ENCODE measurements at places on chromosomes 11 and 22. TPM values are rescaled to one million over a fixed set of nuclear protein-coding genes. Genes with fewer than 3 reads are reported as not detected.
A peak's percentile ranks its signal among the peaks of the same experiment; 100 is the strongest.

E2F8 gene
- total RNA-seq, result 26.8 TPM

GPHA2 gene
- total RNA-seq, result not detected

GRCh38 chr11:12389676-12390657 lies 12.6 kb downstream of the PARVA start:
- no peak for DNase-seq

- DNase-seq, result peak; percentile 25
Measured at GRCh38 chr22:17368554-17369438, 464 bp upstream of the CECR2 start.

DNA sequence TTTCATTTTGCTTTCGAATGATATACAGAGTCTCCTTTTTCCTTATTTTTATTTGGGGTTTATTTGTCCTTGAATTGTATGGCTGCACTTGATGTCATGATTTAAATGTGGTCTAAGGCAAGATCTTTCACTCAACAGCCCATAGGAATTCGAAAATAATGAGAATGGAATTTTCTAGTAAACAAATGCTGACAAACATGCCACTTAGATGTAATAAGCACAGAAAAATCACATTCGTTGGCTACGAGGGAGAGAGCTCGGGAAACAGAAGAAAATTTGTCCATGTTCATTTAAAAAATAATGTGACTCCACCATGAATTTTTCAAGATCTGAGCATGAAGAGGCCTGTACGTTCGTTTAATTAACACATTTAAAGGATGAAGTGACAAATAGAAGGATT lies 73.0 kb downstream of the BLID start:
- DNase-seq, result no peak

DNA sequence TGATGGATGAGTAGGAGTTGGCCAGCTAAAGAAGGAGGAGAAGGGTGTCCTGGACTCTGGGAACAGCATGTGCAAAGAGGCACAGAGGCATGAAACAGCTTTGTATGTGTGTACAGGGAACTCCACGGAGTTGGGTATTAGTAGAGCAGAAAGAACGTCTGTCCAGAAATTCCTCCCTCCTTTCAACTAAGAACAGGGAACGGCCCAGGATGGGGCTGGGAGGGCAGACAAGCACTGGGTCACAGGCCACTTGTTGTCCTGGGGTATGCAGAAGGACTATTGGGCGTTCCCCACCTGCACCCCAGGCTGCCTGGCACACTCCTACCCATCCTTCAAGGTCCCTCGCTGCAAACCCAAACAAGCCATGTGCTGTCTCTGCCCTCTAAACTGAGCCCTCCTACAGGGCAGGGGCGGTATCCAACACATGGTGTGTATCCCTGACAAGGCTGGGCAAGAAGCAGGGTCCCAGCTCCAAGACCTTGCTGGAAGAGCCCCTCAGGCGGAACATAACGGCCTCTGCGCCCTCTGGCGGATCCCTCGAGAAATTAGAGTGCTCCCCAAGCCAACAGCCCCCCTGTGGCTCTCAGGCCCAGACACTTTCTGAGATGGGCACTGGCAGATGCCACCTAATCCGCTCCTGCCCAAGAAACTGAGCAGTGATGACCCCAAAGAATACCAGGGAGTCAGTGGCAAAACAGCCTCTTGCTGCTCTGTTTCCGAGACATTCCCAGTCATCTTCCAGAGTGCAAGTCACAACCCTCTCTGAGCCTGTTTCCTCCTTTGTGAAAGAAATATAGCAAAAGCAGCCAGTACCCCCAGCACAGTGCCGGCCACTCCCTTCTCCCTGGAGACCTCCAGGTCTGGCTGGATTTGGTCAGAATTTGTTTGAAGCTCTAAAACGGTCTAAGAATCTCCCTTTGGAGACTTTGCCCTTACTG lies 1.6 kb upstream of the ELFN2 start:
- DNase-seq, result peak; percentile 45

GRCh38 chr11:45665206-45665932 lies at the start of gene CHST1:
Gene CHST1 (minus strand): TSS chr11:45665622. CDS start chr11:45650923, 14,699 bp downstream.
- DNase-seq, result peak; percentile 27

GRCh38 chr22:27978802-27979201 lies 59.7 kb upstream of the PITPNB start:
- DNase-seq, result no peak

- DNase-seq, result no peak
Measured at GRCh38 chr22:35148866-35149548, 83.0 kb downstream of the ISX start.

DNA sequence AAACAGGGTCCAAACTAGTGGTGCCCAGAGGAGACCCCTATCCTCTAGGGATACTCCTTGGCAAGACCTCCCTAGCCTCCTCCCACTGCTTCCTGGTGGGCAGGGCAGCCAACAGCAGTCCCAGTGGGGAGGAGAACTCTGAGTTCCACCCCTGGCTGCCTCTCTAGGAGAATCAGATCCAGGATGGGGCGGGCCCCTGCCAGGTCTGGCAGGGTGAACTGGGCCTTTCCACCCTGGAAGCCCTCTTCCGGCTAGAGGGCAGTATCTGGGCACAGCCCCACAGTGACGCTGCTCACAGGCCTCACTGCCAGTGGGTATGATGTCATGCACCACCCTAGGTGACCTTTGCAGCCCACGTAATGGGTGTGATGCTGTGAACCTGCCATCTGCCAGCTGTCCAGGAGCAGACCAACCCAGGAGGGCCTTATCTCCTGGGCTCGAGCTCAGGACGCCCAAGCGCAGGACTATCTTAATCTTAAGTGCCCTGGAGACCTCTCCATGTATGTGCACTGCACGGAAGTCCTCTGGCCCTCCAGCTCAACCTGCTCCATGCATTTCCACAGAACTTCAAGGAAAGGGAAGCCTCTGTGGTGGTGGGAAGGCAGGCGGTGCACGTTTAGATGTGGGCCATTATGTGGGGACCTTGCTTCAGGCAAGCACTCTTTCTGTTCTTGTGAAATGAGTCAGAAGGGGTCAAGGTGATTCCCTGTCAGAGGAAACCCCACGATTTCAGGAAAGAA lies 31.8 kb upstream of the FCHSD2 start:
- DNase-seq, result no peak

GRCh38 chr11:60332846-60333245 lies 5.8 kb downstream of the MS4A6E start:
- no peak for DNase-seq

CSRP3 gene
- not detected for total RNA-seq

HEPN1 gene
- not detected for total RNA-seq

- DNase-seq, result no peak
Measured at GRCh38 chr11:110478410-110478809, 48.7 kb downstream of the FDX1 start.

DNA sequence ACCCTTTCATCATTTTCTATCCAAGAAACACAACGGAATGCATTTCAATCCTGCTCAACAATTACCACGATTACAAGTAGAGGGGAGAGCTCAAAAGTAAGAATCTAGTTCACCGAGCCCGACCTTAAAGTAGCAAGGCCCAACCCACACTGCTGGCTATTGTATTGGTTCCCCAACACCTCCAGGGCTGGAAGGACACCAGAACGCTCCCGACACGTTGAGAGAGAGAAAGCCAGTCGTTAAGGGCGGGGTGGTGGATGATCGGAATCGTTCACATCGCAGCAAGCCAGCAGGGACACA lies 690 bp downstream of the CKAP5 start:
- DNase-seq, result peak; percentile 63

- DNase-seq, result peak; percentile 75
Measured at GRCh38 chr11:10927538-10927937, 69.7 kb upstream of the ZBED5 start.

DNA sequence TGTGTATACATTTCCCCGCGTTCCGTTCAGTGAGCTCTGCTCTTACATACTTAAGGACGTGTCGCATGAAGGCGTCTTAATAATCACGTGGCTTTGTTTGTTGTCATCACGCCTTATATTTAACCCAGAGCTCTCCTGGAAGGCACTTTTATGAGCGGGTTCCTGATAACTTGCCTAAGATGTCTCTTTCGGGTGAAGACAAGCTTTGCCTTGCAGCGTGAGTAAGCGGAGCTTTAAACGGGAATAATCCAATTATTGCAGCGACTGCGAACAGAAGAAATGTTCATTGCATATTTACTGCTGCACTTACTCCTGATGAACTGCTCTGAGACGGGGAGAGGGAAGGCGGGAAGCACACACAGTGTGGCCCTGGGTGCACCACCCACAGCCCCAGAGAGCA lies 1128.2 kb downstream of the BRD1 start:
- DNase-seq, result no peak

SMTNL1 gene
- total RNA-seq, result not detected

- DNase-seq, result peak; percentile 77
Measured at GRCh38 chr11:64316672-64317324, 561 bp downstream of the TRMT112 start.

DNA sequence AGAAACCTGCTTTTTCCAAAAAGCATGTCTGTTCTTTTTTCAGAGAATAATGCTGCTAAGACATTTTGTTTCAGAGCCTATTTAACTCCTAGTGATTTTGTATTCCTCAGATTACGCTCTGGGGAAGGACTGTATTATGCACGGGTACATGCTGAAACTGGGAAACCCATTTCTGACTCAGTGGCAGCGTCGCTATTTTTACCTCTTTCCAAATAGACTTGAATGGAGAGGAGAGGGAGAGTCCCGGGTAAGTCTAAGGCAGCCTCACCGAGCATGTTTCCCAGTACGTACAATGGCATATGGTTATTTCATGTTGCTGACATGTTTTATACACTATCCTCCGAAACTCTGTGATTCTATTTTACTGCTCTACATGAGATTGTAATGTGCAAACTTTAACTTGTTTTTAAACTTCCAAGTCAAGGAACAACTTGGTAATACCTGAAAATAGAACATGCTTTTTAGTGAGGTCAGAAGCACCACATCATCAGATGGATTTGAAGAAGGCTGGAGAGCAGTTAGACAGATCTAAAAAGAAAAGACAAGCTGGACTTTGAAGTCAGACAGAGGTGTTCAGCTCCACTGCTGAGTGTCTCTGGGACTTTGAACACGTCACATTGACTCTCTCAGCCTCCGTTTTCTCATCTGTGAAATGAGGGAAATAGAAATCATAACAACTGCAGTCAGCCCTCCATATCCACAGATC lies 23.7 kb upstream of the MYO18B start:
- DNase-seq, result no peak

GRCh38 chr11:75557666-75558494 lies 4.2 kb upstream of the SERPINH1 start:
- DNase-seq, result no peak

DNA sequence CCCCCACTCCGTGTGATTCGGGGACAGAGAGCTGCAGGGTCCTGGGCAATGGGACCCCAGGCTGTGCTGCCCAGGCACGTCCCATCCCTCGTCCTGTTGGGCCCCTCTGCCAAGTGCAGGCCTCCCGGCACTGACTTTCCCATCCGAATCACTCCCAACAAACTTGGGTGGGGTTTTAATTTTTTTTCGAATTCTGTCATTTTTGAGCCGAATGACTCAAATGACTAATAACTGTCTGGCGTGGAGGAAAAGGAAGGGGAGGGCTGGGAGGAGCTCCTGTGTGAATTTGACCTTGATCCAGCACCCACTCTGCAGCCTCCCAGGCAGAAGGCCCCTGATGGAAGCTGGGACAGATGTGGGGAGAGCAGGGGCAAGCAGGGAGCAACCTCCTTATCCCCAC lies 1173.2 kb downstream of the BRD1 start:
- no peak for DNase-seq

DRICH1 gene
- total RNA-seq, result 0.35 TPM

RIC8A gene
- 69.3 TPM for total RNA-seq

FAM83F gene
- 38.3 TPM for total RNA-seq

- DNase-seq, result no peak
Measured at GRCh38 chr11:14884667-14885273, 7.3 kb downstream of the CYP2R1 start.

- DNase-seq, result peak; percentile 96
Measured at GRCh38 chr11:74018331-74019005, 9.6 kb upstream of the UCP3 start.

- no peak for DNase-seq
Measured at GRCh38 chr22:37309211-37310074, 27.1 kb downstream of the CYTH4 start.

PAMR1 gene
- 1.5 TPM for total RNA-seq

DNA sequence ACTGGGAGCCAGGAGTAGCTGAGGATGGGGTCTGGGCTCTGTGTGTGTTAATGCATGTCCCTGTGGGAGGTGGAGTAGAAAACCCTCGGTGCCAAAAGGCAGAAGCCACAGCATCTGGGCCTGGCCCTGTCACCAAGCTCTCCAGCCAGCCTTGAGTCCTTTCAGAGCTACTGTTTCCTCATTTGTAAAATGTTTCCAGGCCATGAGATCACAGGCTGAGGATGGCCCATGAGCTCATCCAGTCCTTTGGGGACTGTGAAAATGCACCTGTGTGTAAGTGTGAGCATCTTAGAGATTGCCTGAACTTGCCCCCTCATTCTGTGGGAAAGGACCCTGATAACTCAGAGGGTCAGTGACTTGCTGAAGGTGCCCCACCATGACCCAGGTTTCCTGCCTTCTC lies 9.1 kb downstream of the ANKK1 start:
- DNase-seq, result no peak

- no peak for DNase-seq
Measured at GRCh38 chr11:119874660-119875238, 145.7 kb upstream of the NECTIN1 start.

DNA sequence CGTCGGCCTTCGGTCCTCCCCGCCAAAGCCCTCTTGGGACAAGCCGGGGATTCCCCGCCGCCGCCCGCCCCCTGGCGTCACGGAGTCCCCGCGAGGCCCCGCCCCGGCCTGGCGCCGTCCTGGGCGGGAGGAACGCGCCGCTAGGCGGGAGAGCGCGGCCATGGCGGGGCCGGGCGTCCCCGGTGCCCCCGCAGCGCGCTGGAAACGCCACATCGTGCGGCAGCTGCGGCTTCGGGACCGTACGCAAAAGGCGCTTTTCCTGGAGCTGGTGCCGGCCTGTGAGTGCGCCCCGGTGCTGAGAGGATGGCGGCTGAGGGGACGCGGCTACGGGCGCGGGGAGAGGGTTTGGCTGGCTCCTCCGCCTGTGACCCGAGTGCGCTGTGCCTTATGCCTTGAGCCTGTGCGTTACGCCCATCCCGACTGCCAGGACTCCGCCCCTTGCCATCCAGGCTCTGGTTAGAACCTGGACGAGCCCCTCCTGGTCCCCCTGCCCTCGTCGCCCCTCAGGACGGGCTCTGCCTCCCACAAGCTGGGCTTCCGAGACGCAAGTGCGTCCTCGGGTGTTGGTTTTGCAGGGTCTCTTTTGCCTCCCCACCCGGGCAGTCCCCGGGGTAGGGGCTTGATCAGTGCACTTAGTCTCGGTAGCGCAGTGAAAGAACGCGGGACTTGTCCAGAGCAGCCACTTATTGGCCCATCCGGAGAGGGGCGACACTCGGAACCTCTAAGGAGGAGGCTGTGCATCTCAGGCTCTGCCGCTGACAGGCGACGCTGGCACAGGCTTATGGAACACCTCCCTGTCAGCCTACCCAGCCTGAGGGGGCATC lies at the start of gene ATG16L2:
TSS of gene ATG16L2 (plus strand) at position 126 of the 824 bp plus-strand sequence. CDS start at position 161, 35 bp downstream.
- DNase-seq, result peak; percentile 88

ISX gene
- total RNA-seq, result 53.1 TPM

POGLUT3 gene
- total RNA-seq, result 15.8 TPM

GRCh38 chr11:124277207-124277606 lies 21.0 kb downstream of the OR8G5 start:
- no peak for DNase-seq

OR8H2 gene
- total RNA-seq, result not detected

All from colonic mucosa (tissue), 4 donors.